ENCODE measurements at places on chromosomes 1 and 21.
A peak's percentile ranks its signal among the peaks of the same experiment; 100 is the strongest.

- no peak for DNase-seq
These were observed 33.5 kb downstream of the VPS26C start for GRCh38 chr21:37233551-37234146.

GRCh38 chr21:25350056-25350455 is 257.2 kb downstream of the MRPL39 start:
- DNase-seq: no peak

GRCh38 chr1:2650967-2651645 is 18.3 kb upstream of the MMEL1 start:
- DNase-seq: no peak

DNA sequence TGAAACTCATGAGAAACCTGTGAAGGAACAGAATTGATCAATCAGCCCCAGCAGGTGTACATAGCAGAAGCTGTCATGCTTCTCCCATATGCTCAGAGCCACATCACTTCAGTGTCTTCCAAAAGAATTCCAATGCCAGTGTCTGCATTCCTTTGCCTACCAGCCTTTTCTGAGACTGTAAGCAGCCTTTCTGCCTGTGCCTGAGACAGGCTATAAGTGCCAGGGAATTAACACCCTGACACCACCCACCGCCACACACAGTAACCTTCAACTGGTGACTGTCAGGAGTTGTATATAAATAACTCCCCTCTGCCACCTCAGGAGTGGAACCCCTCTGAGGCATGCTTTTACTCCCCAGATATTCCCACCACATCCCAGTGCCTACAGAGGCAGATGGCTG is 38.1 kb upstream of the SLAMF9 start:
- no peak for DNase-seq

GRCh38 chr1:228902781-228903433 is 167.6 kb downstream of the RHOU start:
- no peak for DNase-seq

DNA sequence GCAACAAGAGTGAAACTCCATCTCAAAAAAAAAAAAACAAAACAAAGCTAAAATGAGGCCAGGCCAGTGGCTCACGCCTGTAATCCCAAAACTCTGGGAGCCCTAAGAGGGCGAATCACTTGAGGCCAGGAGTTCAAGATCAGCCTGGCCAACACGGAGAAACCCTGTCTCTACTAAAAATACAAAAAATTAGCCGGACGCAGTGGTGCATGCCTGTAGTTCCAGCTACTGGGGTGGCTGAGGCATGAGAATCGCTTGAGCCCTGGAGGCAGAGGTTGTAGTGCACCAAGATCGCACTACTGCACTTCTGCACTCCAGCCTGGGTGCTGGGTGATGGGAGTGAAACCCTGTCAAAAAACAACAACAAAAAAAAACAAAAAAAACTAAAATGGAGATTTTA is 191.2 kb upstream of the SGIP1 start:
- no peak for DNase-seq

DNA sequence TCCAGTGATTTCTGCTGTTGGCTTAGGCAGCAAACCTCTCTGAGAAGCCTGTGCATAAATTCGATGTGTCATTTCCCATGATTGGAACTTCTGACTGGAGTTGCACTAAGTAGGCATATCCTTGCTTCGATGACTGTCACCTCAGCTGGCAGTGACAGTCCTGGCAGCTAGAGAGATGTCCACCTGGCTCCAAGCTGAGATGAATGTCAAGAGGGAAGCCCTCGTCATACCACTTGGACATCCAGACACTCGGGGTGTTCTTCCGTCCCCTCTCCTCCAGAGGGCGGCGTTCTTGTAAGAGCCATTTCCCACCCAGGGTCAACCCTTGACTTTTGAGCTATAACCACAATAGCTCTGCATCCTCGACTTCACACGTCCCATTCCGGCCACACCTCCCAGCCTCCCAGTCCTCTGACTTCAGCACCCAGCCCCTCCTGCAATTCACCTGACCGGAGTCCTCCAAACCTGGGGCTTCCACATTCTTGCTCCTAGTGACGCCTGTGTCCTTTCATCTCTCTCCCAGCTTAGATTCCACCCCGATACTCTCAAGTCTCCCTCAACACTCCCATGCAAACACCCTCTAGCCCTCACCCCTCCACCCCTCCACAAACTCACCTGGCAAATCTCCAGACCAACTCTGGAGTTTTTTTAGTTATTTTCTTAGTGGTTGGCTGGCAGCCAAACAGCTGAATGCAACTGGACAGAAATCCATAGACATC is 17.3 kb downstream of the CA6 start:
- peak; percentile 41 for DNase-seq

DNA sequence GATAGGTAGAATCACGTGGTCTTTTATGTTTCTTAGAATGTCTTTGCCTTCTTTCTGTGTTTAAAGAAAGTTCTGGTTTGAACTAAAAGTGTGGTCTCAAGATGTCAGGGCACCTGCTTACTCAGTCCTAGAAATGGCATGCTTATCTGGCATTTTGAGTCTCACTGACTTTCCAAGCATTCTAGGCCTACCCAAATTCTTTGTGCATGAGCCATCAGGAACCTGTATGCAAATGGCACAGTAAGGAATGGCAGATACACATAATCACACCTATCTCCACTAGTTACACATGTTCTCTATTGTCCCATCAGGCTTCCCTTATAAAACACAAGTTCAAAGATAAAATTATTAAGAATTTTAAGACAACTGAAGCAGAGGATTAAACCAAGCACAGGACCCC is 29.5 kb upstream of the CLCA4 start:
- DNase-seq: no peak

- no peak for DNase-seq
These were observed 373.4 kb downstream of the USH2A start for GRCh38 chr1:216049741-216050430.

DNA sequence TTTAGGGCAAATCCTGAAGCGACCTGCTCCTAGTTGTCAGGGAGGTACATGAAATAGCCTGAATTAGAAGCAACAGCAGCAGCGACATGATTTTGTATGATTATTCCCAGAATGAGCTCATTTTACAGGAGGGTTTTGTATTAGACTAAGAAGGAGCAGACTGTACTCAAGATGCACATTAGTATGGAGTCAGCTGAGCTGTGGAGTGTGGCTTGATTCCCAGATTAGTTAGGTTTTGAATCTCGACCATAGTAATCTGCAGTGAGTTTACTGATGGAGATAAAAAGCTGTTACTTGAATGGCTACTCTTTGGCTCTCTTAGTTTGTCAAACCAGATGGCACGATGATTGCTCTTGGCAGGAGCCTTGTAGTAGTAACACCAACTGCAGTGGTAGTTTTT is 143.1 kb downstream of the PHTF1 start:
- DNase-seq: no peak

DNA sequence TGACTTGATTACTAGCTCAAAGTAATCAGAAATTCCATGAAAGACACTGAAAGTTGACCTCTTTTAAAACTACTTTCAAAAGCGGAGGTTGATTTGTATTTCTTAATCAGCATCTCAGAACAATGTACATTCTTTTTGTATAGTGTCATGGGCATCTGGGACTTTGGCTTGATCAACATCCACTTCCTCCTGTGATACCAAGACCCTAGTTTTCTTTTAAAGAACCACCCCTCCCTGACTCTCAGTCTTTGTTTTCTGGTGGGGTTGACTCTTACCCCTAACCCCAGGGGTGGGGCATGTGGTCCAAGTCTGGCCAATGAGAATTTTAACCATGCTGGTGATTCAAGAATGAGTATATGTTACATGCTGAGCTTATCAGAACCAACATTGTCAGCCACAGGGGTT is 21.7 kb upstream of the IRF2BP2 start:
- DNase-seq: no peak

- no peak for DNase-seq
These were observed 3.2 kb downstream of the SLC25A33 start for GRCh38 chr1:9542430-9542829.

DNA sequence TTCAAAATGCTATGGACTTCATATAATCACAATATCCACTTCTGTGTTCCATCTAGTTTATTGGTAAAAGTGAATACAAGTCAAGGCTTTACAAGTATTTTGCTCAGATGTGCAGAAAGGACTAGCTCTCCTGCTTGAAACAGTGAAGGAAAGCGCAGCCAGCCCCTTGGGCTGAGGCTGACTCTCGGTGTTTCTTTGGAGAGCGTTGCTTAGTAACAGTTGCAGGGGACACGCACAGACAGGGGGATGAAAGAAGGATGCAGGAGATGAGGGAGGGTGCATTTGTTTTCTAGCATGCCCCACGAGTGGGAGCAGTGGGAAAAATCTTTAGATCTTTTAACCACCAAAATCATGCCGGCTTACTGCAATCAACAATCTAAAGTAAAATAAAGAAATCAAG is 9.1 kb downstream of the PYCR2 start:
- DNase-seq: no peak

GRCh38 chr1:13893409-13893821 is 193.4 kb downstream of the PRDM2 start:
- no peak for DNase-seq

DNA sequence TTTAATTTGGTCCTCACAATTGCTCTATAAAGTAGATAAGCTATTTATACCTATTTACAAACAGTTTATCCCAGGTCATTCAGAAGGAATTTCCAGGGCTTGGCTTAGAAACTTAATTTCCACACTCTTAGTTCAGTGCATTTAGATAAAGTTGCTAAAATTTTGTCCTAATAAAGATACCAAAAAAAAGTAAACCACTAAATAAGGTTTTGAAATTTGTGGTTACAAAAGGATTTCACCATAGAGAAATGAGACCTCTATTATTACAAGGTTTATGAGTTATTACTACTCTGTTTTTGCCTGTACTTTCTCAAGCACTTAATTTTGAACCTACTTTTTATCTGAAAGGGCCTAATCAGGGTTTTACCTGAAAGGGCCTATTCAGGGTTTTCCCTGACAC is 22.4 kb downstream of the PTPN22 start:
- no peak for DNase-seq

DNA sequence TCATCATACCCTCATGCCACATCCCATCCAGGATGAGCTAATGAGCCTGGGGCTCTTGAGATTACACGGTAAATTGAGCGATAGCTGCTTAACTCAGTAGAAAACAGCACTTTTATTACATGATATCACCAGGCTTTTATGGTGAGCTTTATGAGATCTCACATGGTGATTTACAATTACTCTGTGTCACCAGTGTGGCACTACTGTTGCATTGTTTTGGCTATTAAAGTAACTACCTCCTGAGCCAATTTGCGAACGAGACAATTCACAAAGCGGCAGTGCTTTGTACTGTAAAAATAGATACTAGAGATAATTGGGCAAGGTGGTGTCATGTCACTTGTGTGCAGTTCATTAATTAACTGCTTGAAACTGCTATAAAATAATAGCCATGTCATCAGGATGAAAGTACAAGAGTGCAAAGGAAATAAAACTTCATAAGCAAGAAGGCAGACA is 767.7 kb upstream of the ADGRL2 start:
- DNase-seq: no peak

GRCh38 chr1:213698092-213698702 is 289.6 kb upstream of the PROX1 start:
- DNase-seq: no peak

DNA sequence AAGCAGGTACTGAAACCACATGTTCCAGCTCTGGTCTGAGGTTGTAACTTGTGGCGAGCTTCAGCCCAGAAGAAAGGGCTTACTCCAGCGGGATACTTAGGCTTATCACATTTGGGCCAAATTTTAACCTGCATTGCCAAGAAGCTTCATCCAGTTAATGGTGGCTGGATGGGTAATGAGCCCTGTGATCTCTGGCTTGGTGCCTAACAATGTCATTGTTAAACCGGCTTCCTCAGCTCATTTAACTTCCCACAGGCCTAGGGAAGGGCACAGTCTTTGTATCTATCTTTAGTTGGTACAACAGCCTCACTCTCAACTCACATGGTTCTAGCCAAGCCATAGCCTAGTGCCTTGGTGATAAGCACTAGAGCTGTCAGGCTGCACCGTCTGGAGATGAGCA is 43.6 kb upstream of the CCDC190 start:
- no peak for DNase-seq

DNA sequence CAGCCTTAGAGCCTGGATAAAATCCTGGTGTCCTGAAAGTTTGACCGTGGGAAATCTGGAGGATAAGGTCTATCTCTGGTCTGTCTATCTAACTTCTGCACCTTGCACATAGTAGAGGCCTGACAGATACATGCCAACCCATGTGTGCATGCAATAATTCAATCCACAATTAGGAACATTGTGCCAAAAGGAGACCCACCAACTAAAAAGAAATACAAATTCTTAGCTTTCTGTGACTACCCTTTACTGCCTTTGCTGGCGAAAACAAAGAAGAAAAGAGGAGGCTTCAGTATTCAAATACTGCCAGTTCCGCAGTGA is 381 bp upstream of the KLHL20 start:
- no peak for DNase-seq

GRCh38 chr1:117389779-117390178 is 22.5 kb downstream of the MAN1A2 start:
- no peak for DNase-seq

DNA sequence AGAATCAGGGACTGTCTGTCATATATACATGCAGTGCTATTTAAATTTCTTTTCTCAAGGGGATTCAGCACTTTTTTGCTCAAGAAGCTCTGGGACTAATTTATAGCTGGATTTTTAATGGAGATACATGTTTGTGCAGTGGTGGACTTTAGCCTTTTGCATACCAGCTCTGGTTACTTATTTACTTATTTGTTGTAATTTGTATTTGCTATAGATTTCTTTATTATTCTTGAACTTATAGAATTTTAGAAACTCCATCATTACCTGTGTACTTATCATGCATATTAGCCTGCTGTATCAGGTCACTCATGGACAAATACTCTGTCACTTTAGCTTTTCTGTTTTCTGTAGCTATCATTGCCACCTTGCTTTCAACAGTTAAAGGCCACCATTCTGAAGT is 1296.9 kb upstream of the TMPRSS15 start:
- DNase-seq: no peak

DNA sequence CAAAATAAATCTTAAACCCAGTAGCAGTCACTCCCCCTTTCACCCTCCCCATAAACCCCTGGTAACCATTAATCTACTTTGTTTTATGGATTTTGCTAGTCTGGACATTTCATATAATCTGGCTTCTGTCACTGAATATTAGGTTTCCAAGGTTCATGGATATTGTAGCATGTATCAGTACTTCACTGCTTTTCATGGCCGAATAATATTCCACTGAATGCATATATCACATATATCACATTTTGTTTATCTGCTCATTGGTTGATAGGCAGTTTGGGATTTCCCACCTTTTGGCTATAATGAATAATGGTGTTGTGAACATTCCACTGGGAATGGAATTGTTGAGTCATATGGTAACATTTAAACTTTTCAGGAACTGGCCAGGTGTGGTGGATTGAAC is 4.6 kb upstream of the WDR4 start:
- no peak for DNase-seq

DNA sequence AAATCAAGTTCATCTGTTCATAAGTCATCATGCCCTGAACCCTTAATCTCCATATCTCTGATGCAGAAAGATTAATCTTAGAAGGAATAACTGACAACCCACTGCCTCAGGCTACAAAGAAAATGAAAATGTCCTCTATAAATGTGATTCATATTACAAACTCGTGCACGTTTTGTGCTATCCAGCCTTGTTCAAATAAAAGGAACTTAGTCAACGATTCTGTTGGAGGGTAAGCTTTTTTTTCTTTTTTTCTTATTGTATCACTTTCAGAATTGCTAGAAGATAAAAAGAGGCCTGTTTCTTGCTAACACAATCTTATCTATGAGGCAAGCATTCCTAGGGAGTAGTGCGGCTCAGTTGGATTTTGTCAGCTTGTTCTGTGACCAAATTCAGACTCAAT is 228.4 kb downstream of the TM2D1 start:
- DNase-seq: no peak

All from activated CD8-positive, alpha-beta memory T cell treated with anti-CD3 and anti-CD28 coated beads for 48 hours (primary cell).